Natural killer cell treated with Interleukin-12 subunit alpha and Interleukin-12 subunit beta and Interleukin-15 and Interleukin-18, amount 100 ng/mL, for 72 hours (primary cell): ENCODE measurements at places on chromosomes 5 and 9.

DNA sequence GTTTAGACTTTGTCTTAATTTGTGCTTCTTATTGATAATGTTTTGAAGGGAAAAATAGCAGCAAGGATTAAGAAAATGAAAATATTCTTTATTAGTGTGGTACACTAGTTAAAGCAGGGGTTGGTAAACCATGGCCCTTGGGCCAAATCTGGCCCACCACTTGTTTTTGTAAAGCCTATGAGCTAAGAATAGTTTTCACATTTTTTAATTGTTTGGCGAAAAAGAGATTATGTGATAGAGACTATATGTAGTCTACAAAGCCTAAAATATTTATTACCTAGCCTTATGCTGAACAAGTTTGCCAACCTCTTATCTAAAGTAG lies 57.2 kb downstream of the KCNN2 start:
- DNase-seq: no peak

DNA sequence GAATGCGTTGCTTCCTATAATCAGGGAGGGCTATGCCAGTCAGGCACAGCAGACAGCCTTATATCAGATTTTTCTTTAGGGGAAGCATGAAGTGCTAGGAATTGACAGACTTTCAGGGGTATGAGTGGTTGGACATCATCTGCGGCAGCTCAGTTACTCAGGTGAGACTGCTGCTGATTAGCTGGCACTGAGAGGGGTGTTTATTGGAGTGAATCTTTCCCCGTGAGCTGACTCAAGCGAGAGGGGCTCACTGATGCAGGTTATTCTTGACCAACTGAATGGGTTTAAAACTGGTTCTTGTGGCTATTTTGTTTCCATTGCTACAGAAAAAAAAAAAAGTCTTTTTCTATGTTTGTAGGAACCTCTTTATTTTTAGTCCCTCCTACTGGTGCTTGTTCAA lies 46.2 kb upstream of the TNPO1 start:
- no peak for DNase-seq

GRCh38 chr5:175694371-175695160 lies 36.7 kb downstream of the HRH2 start:
- no peak for DNase-seq

GRCh38 chr5:135027697-135028615 lies 6.1 kb downstream of the PITX1 start:
- no peak for DNase-seq

- DNase-seq: no peak
Measured at GRCh38 chr5:150734579-150735384, 24.0 kb downstream of the DCTN4 start.

DNA sequence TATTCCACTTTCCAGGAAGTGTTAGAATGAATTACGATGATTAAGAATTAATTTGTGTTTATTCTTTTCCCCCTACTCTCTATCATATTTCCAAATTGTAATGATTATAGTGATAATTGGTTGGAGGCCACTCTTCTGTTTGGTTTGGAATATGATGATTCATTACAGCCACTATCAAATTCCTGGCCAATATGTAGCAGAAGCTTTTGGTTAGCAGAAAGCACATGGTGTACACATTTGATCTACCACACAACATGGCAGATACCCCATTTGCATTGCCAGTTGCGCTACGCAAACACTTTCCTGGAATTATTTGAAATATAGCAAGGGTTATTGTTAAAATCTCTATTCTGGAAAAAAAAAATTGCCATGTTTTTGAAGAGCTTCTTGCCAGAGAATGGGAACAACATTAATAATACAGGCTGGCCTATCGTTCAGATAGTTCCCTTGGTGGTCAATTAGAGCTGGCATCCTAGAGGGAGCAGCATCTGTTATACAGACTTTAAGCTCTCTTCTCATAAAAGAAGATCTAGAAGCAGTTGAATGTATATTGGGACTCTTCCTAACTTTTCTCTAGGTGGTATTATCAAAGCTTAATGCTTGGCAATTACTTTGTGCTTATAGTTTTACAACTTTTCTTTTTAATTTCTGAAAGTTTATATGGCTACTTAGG lies 455.0 kb upstream of the ACTBL2 start:
- no peak for DNase-seq

DNA sequence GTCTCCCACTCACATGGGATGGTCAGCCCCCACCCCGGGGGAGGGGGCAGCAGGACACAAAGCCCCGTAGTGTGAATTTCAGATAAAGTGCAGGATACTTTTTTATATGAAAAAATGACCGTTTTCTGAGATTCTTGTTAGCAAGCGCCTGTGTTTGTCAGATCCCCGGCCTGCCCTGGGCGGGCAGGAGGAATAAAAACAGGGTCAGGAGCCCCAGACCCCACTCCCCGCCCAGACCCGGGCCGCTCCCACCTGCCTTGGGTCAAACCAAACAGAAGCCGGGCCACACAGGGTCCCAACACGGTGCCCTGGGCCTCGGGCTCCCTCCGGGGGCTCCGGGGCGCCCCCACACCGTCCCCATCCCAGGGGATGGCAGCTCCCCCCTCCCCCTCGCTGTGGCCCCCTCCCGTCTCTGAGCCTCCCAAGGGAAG lies 13.5 kb upstream of the NRARP start:
- no peak for DNase-seq

- DNase-seq: no peak
Measured at GRCh38 chr5:71864730-71865601, 145.9 kb downstream of the CARTPT start.

- no peak for DNase-seq
Measured at GRCh38 chr9:96603305-96604003, 16.2 kb downstream of the CDC14B start.

- DNase-seq: no peak
Measured at GRCh38 chr5:154332451-154332850, 113.3 kb upstream of the SAP30L start.

DNA sequence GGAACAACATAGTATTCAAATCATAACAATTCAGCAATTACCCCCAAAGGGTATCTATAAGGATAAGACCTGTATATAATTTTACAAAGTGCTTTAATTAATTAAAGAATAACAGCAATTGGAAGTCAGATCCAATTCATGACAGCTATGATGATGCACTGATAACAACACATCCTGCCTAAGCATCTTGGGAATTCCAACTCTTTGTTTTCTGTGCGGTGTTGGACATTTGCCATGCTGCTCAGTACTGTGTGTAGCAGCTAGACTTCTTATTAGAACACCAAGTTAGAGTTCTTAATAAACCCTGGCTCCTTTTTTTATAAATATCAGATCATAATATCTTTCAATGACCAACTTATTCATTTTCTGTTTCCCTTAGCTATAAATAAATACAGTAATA lies 209.0 kb downstream of the SEC61B start:
- no peak for DNase-seq

GRCh38 chr5:18497089-18497488 lies 862.8 kb downstream of the TAF11L14 start:
- DNase-seq: no peak

DNA sequence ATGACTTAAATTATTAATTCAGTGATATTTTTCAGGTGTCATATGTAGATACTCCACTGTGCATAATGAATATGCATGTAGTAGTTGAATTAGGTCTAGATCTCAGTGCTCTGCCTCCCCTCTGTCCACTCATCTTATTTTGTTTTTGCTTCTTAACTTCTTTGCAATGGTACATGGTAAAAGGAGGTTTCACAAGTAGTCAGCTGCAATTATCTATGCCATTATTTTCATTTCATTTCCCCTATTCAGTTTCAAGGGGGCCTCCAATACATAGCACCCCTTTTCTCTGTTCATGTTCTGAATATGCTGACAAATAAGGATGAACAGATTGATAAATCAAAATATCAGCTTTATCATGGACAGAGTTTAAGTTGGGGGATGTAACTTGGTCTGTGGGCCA lies 511.6 kb upstream of the ZNF608 start:
- no peak for DNase-seq

- DNase-seq: no peak
Measured at GRCh38 chr5:103840600-103840999, 278.0 kb upstream of the NUDT12 start.

GRCh38 chr5:72596956-72597355 lies 89.7 kb upstream of the ZNF366 start:
- DNase-seq: no peak

- no peak for DNase-seq
Measured at GRCh38 chr9:138060365-138060764, 182.8 kb downstream of the CACNA1B start.

DNA sequence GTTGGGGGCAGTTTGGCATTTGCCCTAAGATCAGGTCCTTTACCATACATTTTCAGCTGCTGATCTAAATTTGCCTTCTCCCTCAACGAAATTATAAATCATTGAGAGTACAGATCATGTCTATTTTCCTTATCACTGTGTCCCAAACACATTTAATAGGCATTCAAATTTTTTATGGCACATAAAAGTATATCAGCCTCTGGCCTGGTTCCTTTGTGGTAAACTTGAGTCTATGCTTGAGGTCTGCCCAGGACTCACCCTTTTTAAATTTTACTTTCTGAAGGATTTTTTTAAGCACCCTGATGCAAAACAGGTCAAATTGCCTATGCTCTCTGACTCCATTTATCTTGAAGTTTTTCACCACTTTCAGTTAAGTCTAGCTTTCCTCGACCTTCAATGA lies 163.6 kb upstream of the GRIN3A start:
- no peak for DNase-seq

DNA sequence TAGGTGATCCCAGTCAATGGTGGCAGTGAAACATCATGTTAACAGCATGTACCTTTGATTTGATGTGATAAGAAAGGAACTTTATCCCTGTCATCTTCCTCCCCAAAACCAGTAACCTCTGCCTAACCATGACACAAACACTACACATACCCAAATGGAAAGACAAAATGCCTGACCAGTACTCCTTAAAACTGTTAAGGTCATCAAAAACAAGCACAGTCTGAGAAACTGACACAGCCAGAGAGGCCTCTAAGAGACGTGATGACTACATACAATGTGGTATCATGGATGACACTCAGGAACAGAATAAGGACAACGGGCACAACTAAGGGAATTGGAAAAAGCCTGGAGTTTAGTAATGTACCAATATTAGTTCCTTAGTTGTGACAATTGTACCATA lies 3.9 kb upstream of the IL5 start:
- no peak for DNase-seq

GRCh38 chr5:43367453-43367852 lies 44.7 kb downstream of the CCL28 start:
- DNase-seq: no peak

DNA sequence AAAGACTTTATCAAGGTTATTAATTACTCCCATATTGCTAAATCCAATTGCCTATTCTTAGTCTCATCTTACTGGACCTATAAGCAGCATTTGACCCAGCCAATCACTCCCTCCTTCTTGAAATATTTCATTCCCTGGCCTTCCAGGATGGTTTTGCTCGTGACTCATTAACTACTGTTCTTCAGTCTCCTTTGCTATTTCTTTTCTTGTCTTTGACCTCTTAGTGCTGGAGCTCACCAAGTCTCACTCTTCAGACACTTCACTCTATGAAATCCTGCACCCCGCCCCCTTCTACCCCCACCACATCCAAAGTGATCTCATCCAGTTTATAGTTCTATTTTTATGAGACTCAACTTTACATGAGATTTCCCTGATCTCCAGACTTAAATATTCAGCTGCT lies 803.1 kb upstream of the WWC1 start:
- no peak for DNase-seq

DNA sequence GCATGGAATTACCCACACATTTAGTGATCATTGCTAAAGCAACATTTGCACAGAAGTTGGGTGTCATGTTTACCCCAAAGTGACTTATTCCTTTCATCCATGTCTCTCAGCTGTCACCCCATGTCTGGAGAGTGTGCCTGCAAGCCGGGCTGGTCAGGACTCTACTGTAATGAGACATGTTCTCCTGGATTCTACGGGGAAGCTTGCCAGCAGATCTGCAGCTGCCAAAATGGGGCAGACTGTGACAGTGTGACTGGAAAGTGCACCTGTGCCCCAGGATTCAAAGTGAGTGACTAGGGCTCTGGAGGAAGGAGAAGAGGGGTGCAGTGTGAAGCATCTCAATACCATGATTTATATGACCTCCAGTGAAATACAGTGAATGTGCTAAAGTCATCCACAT lies 99.9 kb upstream of the PRRC1 start:
- DNase-seq: no peak

DNA sequence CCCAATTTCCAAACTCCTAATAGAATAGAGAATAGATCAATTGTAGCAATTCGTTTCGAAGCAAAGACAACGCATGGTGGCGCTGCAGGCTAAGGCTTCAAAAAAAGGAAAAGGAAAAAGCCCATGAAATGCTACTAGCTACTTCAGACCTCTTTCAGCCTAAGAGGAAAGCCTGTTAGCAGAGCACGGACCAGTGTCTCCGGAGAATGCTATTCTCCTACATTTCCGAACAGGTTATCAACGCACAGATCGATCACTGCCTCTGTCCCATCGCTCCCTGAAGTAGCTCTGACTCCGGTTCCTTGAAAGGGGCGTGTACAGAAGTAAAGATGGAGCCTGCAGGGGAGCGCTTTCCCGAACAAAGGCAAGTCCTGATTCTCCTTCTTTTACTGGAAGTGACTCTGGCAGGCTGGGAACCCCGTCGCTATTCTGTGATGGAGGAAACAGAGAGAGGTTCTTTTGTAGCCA lies at the start of gene PCDHB15:
TSS of gene PCDHB15 (plus strand) at position 146 of the 468 bp plus-strand sequence. CDS start at position 330, 184 bp downstream.
- no peak for DNase-seq

GRCh38 chr9:134225816-134226215 lies 61.5 kb upstream of the RNU6ATAC start:
- DNase-seq: no peak

- DNase-seq: no peak
Measured at GRCh38 chr9:14372437-14373335, 58.7 kb upstream of the NFIB start.

GRCh38 chr5:172455511-172456061 lies 1.3 kb upstream of the SH3PXD2B start:
- DNase-seq: no peak

GRCh38 chr5:36535859-36536615 lies 70.4 kb upstream of the SLC1A3 start:
- no peak for DNase-seq

- no peak for DNase-seq
Measured at GRCh38 chr5:128085413-128085812, 1.8 kb downstream of the SLC12A2 start.

GRCh38 chr5:173454736-173455598 lies 126.8 kb upstream of the STC2 start:
- DNase-seq: no peak

DNA sequence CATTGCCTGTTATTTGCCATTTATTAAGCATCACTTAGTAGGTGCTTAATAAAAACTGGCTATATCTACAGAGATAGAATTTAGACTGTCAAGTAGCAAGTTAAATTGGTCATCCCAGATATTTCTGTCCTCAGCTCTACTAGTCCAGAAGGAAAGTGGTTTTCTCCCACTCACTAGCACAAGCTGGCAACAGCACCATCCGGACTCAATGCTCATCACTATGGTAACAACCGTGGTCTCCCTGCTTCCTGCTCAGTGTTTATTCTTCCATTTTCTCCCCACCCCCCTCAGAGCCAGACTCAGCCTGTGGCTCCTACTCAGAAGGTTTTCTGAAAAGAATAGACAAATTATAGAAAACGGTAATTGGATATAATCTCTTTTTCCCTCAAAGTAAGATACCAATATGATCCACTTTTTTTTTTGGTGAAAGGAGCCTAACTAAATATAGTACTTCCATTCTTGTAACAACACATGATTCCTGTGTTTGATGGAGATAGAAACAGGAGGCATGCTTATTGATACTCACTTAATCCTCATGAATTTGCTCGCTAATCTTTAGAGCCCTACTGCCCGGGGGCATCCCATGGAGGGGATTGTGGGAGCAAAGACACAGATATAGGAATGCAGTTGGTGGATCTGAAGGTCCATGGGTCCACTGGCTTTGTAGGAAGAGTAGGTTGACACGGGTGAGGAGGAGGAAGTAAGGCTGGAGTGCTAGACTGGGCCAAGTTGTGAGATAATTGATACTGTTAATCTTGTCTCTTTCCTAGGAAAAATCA lies 191.4 kb downstream of the MAN2A1 start:
- DNase-seq: no peak
